ENCODE measurements at places on chromosomes 3 and 15. TPM values are rescaled to one million over a fixed set of nuclear protein-coding genes. Genes with fewer than 3 reads are reported as not detected.

NRROS gene
- total RNA-seq: 3.9 TPM

GPR62 gene
- 0.41 TPM for total RNA-seq

CAMK1 gene
- total RNA-seq: 25.4 TPM

SLCO2A1 gene
- 1.5 TPM for total RNA-seq

PLD1 gene
- total RNA-seq: 60.6 TPM

POPDC2 gene
- 38.7 TPM for total RNA-seq

COL6A5 gene
- not detected for total RNA-seq

FAM174B gene
- total RNA-seq: 23.6 TPM

AGTR1 gene
- 2.2 TPM for total RNA-seq

ST3GAL6 gene
- total RNA-seq: 11.6 TPM

TM4SF1 gene
- 90.2 TPM for total RNA-seq

TMC3 gene
- total RNA-seq: not detected

NOX5 gene
- total RNA-seq: not detected

PFN2 gene
- 239 TPM for total RNA-seq

SPTSSB gene
- total RNA-seq: 4.4 TPM

EXOG gene
- total RNA-seq: 18.6 TPM

ITGA11 gene
- total RNA-seq: 6.3 TPM

ADAMTS7 gene
- total RNA-seq: 16.3 TPM

GALNT15 gene
- total RNA-seq: 5.5 TPM

WDR49 gene
- total RNA-seq: 2.2 TPM

SERPINI2 gene
- total RNA-seq: 2.2 TPM

ZWILCH gene
- 12.0 TPM for total RNA-seq

SLC9C1 gene
- 3.2 TPM for total RNA-seq

ESYT3 gene
- total RNA-seq: 5.8 TPM

PRTG gene
- 19.7 TPM for total RNA-seq

SOX14 gene
- total RNA-seq: not detected

CLEC3B gene
- 57.1 TPM for total RNA-seq

CADM2 gene
- total RNA-seq: 13.3 TPM

ZCWPW2 gene
- total RNA-seq: 1.0 TPM

UNC13C gene
- 0.92 TPM for total RNA-seq

TNFSF10 gene
- total RNA-seq: 17.3 TPM

TNK2 gene
- 31.4 TPM for total RNA-seq

ETV5 gene
- 26.1 TPM for total RNA-seq

RASL12 gene
- 32.8 TPM for total RNA-seq

CYB561D2 gene
- 10.6 TPM for total RNA-seq

NEK10 gene
- 40.5 TPM for total RNA-seq

MOBP gene
- total RNA-seq: not detected

GREM1 gene
- 1.6 TPM for total RNA-seq
